ENCODE measurements at places on chromosomes 12 and 14.

- no peak for DNase-seq
These were observed 429.9 kb downstream of the NELL2 start for GRCh38 chr12:44446181-44446580.

GRCh38 chr14:79588398-79588797, 622.9 kb downstream of the DIO2 start:
- DNase-seq: no peak

GRCh38 chr14:67358924-67359774, 455 bp downstream of the ATP6V1D start:
- DNase-seq: peak; percentile 6

GRCh38 chr12:4580281-4580688, 18.3 kb downstream of the DYRK4 start:
- no peak for DNase-seq
